ENCODE measurements at places on chromosomes 1 and 21.

GRCh38 chr1:184811439-184812111 lies 56.9 kb upstream of the EDEM3 start:
- no peak for DNase-seq

DNA sequence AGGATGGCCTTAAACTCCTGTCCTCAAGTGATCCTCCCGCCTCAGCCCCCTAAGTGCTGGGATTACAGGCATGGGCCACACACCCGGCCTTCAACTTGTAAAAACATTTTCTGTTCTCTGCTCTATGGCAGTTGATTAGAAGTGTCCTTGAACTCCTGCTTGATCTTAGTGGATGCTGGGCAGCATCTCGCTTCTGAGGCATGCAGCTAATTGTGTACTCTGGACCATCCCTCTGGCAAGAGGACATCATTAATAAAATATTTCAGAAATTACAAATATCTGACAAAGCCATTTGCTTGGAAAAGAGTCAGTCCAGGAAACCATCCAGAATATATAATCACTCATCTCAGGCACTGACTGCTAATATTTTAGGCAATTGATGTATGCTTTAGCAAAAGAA lies 8.1 kb downstream of the NGF start:
- peak; percentile 89 for DNase-seq

GRCh38 chr1:92482665-92483609 lies 3.8 kb downstream of the GFI1 start:
- DNase-seq: no peak

DNA sequence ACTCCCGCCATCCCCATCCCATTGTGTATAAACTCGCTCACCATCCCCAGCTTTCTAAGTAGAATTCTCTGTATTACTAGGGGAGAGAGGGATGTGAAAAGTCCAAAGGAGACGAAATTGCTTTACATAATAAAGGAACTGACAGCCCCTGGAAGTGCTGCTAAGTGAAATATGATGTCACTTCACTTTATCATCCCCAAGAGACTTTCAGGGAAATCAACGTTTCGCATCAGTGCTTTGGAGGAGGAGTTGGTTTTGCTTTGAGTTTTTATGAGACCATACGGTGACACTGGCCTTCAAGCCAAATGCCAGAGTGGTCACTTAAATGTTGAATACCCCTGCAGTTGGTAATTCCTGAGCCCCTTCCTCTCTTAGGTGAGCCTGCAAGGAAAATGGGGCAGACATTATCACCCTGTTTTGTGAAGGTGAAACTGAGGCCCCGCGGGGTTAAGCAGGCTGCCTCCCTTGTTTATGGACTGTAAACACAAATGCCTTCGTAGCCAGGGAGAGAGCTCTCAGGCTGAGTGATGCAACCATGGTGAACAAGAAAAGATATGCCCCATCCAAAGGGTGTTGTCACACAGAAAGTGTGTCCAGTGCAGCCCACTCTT lies 58.4 kb upstream of the KAZN start:
- no peak for DNase-seq

- DNase-seq: no peak
Measured at GRCh38 chr1:116908266-116908665, 1.4 kb upstream of the PTGFRN start.
